ENCODE measurements at places on chromosomes 11 and 22.

DNA sequence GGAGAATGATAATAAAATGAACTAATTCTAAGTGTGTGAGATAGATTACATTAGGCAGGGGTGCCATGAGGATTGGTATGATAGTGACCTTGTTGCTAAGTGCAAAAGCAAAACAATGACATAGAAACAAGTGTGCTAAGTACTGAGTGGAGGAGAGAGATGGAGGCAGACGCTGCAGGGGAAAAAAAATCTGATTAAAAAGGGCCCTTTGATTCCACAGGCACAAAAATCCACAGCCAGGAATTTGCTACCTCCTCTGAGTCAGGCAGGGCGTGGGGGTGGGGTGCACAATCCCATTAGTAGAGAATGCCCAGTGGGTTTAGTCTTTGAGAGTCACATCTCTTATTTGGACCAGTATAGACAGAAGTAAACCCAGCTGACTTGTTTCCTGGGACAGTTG is at the start of gene CNTF:
Gene CNTF, plus strand, starts transcription at position 322 of the 400 bp plus-strand sequence. CDS start 88 bp downstream, outside the sequence.
- no peak for DNase-seq

- peak; percentile 79 for DNase-seq
These were observed 98.9 kb upstream of the UBASH3B start for GRCh38 chr11:122556605-122557004.

DNA sequence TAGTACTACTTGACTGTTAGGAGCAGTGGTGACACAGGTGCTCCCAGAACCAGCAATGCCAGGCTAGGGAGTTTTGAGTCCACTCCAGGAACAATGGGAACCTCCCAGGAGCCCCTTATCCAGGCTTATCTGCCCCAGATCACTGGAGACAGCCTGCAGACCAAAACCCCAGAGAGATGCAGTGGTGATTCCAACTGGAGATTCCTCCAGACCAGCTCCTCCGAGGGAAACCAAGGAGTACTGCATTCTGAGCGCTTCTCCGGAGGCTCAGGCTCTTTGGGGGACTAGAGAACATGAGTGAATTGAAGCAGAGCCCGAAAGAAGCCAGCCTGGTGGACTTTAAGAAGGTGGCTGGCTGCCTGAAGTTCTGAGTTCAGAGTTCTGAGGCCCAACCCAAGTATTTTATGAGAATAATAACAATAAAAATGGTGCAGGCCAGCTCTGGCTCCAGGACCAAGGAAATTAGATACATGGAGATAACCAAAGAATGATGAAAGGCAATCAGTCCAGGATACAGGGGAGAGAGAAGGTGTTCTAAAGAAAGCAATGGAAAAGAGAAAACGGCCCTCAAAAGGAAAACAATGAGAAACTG is 1.3 kb upstream of the TMEM25 start:
- DNase-seq, result peak; percentile 46

GRCh38 chr11:28697920-28698827 is 590.0 kb downstream of the METTL15 start:
- peak; percentile 55 for DNase-seq

- no peak for DNase-seq
These were observed 91.1 kb downstream of the ATXN10 start for GRCh38 chr22:45762545-45763235.

DNA sequence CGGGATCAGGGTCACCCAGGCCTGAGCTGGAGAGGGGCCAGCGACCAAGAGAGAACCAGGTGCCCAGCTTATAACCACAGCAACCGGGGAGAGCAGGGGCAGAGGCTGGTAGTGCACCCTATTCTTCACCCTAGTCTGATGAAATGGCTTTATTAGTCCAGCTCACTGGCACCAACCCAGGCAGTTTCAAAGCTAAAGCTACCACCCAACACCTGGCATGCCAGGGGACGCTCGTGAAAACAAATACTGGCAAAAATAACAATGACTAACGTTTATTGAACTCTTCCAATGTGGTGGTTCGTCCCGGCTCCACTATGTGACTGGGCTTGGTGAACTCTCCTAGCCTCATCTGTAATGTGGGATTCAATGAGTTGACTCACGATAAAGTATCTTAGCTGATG is 30.6 kb downstream of the SCGB1A1 start:
- DNase-seq, result no peak

GRCh38 chr11:8415195-8415594 is 151.5 kb upstream of the LMO1 start:
- DNase-seq, result no peak

GRCh38 chr11:119875841-119876600 is 147.0 kb upstream of the NECTIN1 start:
- DNase-seq, result no peak

DNA sequence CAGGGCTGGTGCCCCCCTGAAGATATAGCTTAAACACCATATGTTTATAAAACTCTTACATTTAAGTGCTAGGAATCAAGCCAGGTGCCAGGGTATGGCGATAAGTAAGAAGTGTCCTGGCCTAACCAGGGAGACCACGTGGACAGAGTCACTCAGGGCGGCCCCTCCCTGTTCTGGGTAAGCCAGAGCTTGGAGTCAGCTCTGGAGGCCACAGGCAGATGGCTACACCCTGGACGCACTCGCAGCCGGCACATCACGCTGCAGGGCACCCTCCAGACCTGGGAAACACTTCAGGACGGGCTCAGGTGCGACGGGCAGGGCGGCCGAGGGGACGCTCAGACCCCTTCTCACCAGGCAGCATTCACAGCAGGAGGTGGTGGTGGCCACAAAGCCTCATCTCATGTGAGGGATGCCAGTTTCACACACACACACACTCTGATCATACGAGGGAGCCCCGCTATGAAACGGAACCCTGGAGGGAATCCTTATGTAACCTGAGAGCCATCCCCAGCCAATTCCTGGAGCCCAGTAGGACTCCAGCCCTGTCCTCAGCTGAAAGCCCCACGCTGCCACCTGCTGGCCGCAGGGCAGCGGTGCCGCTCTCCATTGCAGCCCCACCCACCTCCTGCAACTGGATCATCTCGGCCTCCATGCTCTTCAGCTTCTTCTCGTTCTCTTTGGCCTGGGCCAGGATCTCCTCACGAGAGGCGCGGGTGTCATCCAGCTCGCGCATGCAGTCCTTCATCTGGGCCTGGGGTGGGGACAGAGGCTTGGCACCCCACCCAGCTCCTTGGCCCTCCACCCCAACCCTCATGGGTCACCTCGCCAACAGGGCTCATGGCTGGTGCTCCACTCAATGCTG is 33.4 kb downstream of the APOL1 start:
- DNase-seq, result peak; percentile 16

GRCh38 chr11:29125606-29126005 is 891.2 kb downstream of the KCNA4 start:
- no peak for DNase-seq

- DNase-seq, result no peak
These were observed 77.3 kb upstream of the RCN1 start for GRCh38 chr11:32013603-32014002.

DNA sequence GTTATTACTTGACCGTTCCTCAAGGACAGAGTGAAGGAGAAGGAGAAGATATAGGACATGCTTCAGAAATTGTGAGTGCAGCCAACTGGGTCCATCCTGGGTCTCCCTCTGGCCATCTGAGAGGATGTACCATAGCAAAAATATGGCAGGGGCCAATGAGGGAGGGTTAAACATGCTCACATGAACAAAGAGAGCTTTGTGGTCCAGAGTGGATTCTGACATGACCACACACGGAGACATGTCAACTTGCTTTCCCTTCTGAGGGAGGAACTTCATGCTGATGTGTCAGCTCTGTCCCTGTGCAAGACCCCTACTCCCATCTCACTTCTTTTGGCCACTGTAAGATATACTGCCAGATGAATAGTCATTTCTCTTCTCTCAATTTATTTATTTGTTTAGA is 3.0 kb upstream of the UBASH3B start:
- no peak for DNase-seq

GRCh38 chr22:45584121-45584570 is 81.5 kb downstream of the FBLN1 start:
- no peak for DNase-seq

DNA sequence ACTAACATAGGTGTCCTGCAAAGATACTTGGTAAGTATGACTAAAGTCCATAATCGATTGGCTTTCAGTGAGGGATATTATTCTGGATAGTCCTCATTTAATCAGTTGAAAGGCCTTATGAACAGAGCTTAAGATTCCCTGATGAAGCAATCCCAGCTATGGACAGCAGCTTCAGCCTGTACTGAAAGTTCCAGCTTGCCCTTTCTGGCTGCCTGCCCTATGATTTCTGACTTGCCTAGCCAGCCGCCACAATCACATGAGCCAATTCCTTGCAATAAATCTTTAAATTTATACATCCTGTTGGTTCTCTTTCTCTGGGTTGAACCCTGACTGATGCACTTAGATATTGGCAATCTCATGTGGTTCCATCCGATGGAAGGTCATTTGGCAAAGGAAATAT is 759.0 kb upstream of the API5 start:
- no peak for DNase-seq

DNA sequence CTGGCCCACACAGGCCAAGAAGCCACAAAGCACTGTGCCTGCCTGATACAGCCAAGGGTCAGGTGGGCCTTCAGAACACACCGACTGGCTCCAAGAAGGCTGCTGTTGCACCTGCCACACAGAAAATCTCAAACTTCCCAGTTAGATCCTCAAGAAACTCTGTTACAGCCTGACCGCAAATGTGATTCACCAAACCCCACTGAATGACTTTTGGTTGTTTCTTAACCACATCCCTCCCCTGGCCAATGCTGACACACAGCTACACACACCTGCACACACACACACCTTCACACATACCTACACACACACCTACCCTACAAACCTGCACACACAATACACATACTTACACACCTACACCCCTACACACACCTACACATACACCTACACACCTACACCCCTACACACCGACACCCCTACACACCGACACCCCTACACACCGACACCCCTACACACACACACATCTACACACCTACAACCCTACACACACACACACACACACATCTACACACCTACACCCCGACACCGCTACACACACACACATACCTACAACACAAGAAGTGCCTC is 31.5 kb downstream of the CDKN1C start:
- DNase-seq, result no peak

- no peak for DNase-seq
These were observed 47.0 kb upstream of the ISX start for GRCh38 chr22:35018995-35019394.

DNA sequence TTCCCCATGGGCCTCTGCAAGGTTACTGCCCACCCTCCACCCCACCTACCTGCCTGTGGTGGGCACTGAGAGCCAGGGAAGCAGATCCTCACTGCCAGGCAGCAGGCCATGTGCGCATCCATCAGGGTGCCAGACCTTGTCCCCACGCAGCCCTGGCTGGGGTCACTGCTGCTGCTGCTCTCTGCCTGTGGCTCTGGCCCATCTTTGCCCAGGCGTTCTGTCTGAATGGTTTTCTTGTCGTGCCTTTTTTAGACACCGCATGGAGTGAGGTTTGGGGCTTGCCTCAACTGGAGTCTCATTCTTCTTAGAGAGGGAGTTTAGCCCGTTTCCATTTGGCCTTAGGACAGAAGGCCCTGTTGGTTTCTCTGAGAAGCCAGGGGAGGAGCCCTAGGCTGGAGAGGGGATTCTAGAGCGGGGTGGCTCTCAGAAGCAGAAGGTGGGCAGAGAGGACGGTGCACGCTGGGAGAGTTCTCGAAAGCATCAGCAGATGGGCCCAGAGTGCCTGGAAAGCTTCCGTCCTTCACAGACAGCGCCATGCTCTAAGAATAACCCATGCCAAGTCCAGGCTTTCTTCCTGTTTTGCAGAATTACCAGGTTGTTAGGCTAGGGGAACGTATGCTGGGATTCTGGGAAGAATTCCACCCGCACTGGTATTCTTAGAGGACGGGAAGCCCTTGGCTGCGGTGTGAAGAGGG is 8.1 kb downstream of the TANGO2 start:
- no peak for DNase-seq

DNA sequence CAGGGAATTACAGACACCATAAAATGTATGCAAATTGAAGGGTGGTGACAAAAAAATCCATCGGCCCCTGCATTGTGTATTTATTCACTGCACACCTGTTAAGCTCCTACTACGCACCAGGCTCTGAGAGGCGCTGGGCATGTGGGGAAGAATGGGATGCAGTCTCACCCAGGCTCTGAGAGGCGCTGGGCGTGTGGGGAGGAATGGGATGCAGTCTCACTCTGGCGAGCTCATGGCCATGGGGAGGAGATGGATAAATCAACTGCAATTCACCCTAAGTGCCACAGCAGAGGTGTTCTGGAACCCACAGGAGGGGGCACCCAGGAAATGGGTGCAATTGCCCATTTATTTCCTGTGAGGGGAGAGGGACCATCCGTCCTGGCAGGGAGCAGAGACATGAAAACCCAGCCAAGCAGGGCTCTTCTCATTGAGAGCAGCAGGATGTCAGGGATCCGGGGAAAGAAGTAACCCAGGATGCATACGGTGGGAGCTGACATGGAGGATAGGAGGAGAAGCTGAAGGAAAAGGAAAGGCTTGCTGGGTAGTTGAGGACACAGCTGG is 798.7 kb downstream of the TBC1D22A start:
- DNase-seq, result no peak

GRCh38 chr22:41504397-41504796 is 35.5 kb downstream of the ACO2 start:
- DNase-seq, result no peak

GRCh38 chr11:70088735-70089250 is 10.7 kb downstream of the ANO1 start:
- no peak for DNase-seq

GRCh38 chr11:15901790-15902189 is 454.6 kb downstream of the SOX6 start:
- DNase-seq, result no peak

- DNase-seq, result no peak
These were observed 2025.0 kb downstream of the LRRC4C start for GRCh38 chr11:39434466-39434865.

DNA sequence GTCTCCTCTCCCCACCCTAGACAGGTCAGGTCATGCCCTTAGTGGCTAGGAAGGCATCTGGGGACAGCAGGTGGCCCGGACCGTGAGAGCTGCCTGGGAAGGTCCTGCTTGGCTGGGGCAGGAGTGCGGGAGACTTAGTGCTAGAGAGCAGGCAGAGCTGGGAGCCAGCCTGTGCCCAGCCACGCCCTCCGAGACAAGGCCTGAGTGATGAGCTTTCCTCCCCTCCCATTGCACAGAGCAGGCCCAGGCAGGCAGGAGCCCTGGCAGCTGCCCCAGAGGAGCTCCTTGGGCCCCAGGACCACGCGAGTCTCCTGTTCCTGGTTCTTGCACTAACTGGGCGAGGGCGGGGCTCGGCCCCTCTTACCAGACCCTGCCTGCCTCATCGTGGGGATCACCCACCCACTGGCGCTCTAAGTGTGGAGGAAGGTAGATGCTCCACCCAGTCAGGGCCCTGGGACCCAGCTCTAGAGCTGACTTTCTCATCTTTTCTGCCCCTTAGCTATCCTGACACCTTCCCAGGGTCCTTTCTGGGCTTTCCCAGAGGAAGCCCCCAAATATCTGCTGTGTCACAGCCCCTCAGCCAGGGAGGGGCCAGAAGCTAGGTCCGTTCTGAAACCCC is 44.9 kb downstream of the MACROD1 start:
- peak; percentile 61 for DNase-seq

DNA sequence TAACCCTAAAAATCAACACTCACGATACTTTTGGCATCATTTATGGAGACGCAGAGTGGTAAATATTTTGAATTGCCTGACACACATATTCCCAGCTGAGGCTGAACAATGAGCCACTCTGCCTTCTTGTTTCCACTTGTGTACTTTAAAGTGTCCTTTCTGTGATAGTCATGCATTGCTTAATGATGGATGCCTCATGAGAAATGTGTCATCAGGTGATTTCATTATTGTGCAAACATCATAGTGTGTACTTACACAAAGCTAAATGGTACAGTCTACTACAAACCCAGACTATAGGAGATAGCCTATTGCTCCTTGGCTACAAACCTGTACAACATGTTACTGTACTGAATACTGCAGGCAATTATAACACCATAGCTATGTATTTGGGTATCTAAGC is 44.2 kb downstream of the MRE11 start:
- peak; percentile 45 for DNase-seq
